ENCODE measurements at places on chromosomes 11 and 22.

DNA sequence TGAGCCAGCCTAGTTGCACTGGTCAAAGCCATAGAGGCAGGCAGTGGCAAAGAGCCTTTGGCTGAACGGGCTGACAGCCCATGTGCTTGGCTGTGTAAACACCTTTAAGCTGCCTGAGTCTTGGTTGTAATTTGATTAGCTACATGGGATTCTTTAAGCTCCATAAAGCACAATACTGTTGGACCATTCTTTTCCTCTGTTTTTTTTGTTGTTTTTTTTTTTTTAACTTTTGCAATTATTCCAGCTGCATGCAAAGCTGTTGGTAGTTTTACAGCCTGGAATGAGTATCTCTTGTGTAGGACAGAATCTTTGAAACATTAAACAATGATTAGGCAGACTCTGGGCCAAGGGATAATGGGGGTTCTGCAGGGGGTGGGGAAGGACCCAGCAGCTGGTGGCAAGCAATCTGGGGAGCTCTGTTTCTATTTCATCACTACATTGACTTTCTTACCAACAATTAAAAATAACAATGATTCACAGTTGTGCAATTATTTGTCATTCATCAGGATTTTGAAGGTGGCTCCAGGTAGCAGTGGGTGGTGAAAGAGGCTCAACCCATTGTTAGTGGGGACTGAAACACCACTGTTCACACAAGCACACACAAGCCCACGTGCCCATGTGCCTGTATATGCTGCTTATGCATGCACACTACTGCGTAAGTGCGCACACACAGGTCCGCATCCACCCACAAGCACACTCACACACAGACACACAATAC, 69.5 kb upstream of the CSNK2A3 start:
- DNase-seq: no peak

GRCh38 chr22:37703906-37704305, 7.1 kb downstream of the TRIOBP start:
- DNase-seq: no peak

- no peak for DNase-seq
Observed at GRCh38 chr11:109203176-109203575, 218.8 kb upstream of the C11orf87 start.

GRCh38 chr22:36797374-36797773, 19.5 kb downstream of the PVALB start:
- DNase-seq: no peak

DNA sequence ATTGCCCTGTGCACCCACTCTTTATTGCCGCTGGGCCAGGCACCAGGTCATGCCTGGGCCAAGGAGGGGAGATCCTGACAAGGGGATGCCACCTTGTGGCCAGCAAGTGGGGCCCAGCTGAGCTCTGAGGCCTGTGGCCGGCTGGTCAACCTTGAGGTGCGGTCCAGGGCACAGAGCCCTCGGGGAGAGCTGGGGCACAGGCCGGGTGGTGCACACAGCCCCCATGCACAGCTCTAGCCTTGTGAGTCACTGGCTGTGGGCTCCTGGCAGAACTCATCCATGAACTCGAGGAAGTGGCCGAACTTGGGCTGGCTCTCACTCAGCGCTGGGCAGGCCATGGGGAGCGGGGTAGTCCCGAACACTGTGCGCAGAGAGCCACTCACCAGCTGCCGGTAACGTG, 94.3 kb downstream of the RNF169 start:
- no peak for DNase-seq

GRCh38 chr22:24736526-24737053, 37.9 kb downstream of the PIWIL3 start:
- DNase-seq: no peak

GRCh38 chr11:216081-216974, 8.8 kb downstream of the RIC8A start:
- DNase-seq: no peak

GRCh38 chr11:110186867-110187266, 93.7 kb downstream of the ZC3H12C start:
- no peak for DNase-seq

- DNase-seq: no peak
Observed at GRCh38 chr11:46278387-46279125, 1.1 kb downstream of the CREB3L1 start.

- no peak for DNase-seq
Observed at GRCh38 chr11:3046641-3047040, 10.6 kb downstream of the CARS1 start.

DNA sequence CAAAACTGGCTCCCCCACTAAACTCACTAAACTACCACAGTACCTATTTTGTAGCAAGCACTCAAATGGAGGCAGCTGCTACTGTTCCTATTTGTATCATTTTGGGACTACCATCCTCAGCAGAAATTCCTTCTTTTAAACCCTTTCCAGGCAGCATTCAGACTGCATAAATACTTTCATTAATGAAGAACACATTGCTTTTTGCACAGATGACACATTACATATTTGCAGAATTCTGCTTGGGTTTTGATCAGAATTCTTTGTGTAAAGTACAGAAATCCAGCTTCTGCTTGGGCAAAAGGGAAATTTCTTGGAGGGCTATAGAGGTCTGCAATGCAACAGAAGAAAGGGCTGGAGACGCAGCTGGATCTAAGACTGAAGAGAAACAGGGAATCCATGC, 24.2 kb downstream of the RBX1 start:
- DNase-seq: no peak

GRCh38 chr11:35003658-35004057, 87.2 kb downstream of the PDHX start:
- DNase-seq: no peak

GRCh38 chr11:20609727-20610707, 10.6 kb downstream of the SLC6A5 start:
- DNase-seq: peak; percentile 64

DNA sequence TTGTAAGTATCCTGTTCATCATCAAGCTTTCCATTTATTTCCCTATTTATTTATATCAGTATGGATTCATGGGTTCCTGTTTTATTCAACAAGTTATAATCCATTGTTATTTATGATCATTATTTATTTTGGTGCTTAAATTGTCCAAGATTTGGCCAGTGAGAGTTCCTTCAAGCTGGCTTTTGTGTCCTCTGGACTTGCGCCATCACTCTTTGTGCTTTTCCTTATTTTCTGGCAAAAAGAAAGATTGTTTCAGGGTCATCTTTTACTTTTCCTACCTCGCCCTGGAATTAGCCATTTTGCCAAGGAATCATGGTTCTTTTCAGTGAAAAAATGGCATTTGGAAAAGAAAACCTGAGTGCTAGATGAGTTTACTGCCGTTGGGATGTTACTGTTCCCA, 193.4 kb downstream of the ADAMTS15 start:
- no peak for DNase-seq

DNA sequence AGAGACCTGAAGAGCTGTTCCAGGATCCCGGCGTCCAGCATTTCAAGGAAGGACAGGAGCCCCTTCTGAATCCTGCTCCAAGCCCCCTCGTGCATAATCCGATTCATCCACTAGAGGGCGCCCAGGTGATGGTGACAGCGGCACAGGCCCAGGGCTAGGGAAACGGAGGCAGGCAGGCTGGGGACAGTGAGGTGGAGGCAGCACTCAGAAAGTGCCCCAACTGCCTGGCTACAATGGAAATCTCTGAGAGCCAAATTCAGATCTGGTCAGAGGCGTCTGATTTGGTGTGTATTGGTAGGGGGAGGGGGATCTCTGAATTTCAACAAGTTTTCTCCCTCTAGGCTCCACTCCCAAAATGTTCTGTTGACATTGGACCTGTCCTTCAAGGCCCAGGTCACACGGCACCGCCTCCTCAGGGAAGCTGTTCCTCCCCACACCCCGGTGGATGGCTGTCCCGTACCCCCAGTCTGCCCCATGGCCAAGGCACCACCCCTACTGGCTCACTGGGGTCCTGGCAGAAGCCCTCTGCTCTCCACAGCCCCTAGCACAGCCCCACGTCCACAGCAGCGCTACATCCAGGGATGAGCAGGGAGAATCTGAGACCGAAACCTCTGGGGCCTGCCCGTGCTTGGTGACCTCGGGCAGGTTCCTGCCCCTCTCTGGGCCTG, 142.9 kb downstream of the CRYBB2 start:
- DNase-seq: no peak

DNA sequence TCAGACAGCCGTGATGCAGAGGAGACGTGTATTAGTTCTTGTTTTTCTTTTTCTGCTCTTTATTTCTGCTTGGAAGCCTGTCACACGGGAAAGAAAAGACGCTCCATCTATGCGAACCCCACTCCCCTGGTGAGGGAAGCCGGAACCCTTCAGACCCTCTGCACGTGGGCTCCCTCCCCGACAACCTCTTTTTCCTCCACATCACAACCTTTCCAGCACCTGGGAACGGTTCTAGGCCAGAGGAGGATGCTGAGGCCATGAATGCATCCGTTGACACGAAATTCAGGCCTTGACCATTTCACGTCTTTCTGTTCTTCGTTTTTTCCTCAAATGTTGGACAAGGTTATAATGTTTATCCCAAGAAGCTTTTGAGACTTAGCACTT, 85.3 kb upstream of the WNT7B start:
- no peak for DNase-seq

DNA sequence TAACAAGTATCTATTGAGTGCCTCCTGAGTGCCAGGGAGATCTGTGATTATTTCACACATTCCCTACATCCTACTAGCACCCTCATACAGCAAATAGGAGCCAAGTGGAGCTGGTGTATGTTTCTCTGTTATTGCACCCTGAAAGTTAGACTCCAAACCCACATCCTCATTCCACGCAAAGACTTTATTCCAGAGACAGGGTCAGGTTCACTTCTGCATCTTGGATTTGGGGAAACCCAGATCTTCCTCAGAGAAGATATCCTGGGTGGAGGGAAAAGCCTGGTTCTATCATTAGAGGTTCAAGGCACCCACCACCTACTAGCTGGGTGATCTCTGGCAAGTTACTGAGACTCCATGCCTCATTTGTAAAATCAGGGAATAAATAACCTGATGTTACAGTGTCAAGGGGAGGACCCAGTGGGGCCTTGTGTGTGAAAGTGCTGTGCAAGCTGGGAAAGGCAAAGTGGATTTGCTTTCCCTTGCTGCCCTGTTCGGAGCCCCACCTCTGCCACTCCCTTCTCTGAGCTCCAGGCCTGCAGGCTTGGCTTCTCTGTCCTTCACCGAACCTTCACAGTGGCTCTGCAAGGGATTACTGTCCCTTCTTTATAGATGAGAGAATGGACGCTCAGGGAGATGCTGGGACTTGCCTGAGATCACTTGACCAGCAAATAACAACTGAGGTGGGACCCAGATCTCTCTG, 991 bp upstream of the SLCO2B1 start:
- no peak for DNase-seq

GRCh38 chr11:48006301-48006992, 26.1 kb downstream of the PTPRJ start:
- no peak for DNase-seq

DNA sequence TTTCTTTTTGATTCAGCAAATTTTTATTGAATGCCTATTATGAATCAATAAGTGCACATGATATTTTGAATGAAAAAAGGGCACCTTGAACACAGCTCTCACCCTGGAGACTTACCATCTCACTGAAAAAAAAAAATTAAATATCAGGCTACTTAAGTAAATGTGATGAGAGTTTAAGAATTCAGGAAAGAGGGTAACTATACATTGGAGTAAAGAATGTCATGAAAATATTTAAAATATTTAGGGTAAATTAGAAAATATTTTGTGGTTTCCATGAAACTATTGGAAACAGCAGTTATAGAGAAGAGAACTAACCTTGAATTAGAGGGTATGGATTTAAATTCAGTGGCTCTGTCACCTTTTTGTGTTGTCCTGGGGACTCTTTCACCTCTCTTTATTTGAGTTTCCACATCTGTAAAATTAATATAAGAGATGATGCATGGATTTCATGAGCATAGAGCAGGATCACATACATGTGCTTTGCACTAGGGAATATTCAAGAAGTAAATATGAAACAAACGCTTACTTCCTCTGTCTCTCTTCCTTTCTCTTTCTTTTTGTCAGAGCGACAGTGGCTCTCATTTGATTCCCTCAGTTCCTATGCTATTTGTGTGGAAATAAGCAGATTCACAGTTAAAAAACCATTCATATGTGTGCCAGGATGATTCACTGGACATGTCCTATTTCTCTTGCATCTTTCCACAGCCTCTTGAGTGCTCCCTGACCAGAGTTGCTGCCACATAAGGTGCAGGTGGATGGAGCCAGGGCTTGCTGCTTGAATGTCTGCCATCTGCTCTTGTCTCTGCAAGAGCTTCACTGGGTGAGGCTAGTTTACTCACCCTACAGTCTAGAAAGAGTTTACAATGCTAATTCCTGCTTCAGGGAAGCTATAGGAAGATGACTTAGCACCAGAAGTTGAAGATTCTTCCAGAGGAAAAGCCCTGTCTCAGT, 533.1 kb downstream of the ETS1 start:
- DNase-seq: no peak

- no peak for DNase-seq
Observed at GRCh38 chr11:30025396-30026139, 8.7 kb upstream of the KCNA4 start.

- no peak for DNase-seq
Observed at GRCh38 chr11:124672536-124673215, 863 bp downstream of the SIAE start.

DNA sequence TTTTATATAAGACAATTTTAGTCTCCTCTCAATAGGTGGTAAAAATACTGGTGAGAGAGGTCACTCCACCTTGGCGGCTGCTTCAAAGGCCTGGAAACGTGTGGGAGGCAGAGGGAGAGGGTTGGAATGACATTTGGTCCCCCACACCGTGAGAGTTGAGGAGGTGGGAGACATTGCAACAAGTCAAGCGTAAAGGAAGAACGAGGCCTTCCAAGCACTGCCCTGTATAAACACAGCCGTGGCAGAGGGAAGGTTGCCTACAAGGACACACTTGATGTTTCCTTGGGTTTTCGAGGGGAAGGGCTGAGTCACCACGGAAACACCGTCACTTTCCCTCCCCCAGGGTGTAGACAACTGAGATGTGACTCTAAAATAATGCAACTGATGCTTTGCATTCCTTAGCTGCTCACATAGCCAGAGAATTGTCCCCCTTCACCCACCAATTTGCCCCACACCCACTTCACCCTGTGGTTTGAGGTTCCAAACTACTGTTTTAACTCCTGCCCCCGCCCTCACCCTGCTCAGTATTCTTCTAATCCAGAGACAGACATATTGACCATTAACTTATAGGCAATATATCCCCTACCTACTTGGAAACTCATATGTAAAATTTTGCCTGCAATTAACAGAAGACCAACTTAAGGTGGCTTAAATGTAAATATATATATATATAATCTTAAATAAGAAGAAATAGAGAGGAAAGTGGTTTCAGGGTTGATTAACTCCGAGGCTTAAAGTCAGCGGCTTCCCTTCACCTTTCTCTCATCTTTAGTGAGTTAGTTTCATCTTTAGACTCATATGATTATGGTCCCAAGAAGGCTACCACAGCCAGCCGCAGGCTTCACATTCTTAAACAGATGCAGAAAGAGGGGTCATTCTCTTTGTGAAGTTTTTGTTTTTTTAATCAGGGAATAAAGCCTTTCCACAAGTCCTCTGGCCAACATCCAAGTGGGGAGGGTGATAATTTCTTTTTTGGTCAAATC, 54.1 kb upstream of the BDNF start:
- DNase-seq: no peak

- no peak for DNase-seq
Observed at GRCh38 chr22:43616645-43617044, 195.5 kb downstream of the EFCAB6 start.

- no peak for DNase-seq
Observed at GRCh38 chr11:63719987-63720386, 38.7 kb downstream of the RTN3 start.
